ENCODE measurements at places on chromosomes 6 and 20.

- DNase-seq, result no peak
Observed at GRCh38 chr20:20699917-20700316, 12.5 kb downstream of the RALGAPA2 start.

GRCh38 chr6:3031857-3032640, 32.4 kb downstream of the NQO2 start:
- DNase-seq, result no peak

GRCh38 chr20:60587986-60588385, 629.8 kb downstream of the CDH26 start:
- DNase-seq, result no peak

DNA sequence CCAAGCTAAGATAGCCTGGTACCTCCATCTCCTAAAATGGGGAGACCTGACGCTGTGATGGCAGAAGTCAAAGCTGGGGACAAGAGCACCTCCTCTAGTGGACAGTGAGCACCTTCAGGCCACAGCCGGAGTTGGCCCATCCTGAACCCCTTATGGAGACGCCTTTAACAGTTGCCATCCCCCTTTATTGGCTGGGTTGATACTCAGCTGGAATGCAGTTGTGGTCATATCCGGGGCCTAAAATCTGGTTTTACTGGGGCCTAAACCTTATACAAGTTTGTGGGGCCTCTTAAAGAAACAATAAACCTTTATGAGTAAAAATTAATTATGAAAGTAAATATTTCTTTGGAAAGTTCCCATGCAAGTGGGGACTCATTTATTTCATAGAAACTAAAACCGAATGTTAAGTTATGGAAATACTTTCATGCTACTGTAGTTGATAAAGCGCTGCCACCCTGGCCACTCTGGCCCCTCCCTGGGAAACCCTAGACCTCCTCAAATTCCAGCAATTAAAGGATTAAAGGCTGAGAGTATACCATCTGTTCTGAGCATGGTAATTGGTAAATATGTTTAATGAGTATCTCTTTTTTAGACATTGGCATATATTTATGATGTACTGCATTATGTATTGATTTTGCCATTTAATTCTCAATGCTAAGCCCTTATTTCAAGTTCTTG, 95.1 kb upstream of the SASH1 start:
- DNase-seq, result no peak

GRCh38 chr6:72328775-72329174, 293.1 kb upstream of the KCNQ5 start:
- DNase-seq, result no peak

GRCh38 chr20:62696989-62697388, 11.6 kb upstream of the NTSR1 start:
- DNase-seq, result no peak

Data from fibroblast of skin of left biceps (primary cell).